ENCODE measurements at places on chromosomes 1 and 21.

DNA sequence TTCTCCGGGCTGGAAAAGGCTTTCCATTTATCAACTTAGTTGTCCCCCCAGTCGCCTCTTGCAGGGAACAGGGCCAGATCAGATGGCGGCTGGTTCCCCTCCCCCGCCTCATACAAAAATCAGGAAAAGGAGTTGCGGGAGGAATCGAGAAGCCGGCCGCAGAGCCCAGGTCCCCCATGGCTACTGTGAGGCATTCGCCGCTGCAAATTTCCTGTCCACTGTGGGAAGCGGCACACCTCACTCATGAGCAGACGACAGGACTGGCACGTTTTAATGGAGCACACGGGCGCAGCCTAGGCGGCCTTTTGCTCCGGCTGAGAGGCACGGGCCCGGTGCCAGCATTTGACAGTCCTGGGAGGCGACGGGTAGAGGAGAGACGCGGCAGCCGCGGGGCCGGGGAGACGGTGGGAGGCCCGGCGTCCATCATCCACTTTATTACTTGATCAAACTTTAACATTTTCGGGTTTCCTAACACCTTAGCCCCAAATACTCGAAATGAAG is 1.1 kb downstream of the GNG4 start:
- DNase-seq, result no peak

DNA sequence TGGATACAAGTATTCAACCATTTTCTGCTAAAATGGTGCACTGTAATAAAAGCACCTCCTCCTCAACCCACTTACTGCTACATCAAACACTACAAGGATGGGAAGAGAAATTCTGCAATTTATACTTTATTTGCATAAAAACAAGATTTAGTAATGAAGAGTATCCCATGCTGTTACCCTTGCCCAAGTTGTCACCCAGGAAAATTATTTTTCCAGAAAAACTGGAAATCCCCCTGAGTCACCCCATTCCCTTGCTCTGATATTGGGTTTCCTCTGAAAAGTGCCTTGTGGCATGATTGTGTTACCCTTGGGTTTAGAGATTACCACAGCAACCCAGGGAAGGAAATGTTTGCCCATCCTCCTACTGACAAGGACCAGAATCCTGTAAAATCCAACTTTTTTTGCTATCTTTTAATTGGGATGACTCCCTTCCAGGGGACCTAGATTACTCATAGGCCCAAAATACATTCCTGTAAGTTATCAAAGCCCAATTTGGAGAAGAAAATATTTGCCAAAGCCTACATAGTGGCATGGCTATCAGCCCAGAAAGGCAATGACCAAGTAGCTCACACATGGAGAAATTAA is 16.5 kb upstream of the ZC3H11B start:
- no peak for DNase-seq

GRCh38 chr21:38949070-38949380 is 143.3 kb downstream of the ETS2 start:
- DNase-seq, result no peak

GRCh38 chr1:167206166-167206835 is 14.4 kb upstream of the POU2F1 start:
- DNase-seq, result no peak

DNA sequence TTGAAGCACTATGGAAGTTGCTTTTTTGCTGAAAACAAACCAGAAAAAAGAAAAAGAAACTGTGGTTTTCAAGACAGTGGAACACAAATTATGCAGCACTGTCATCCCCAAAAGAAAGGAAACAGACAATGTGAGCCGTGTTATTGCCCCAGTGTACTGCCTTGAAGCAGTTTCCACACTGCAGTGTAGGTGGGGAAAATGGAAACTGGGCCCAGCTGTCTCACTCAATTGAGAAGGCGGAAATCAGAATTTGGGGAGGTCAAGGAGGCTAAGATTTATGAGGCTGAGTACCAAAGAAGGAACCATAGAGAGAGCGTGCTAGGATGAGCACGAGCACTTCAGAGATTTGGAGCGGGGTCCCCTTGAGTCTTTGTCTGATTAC is 55.5 kb downstream of the MPZL1 start:
- no peak for DNase-seq

DNA sequence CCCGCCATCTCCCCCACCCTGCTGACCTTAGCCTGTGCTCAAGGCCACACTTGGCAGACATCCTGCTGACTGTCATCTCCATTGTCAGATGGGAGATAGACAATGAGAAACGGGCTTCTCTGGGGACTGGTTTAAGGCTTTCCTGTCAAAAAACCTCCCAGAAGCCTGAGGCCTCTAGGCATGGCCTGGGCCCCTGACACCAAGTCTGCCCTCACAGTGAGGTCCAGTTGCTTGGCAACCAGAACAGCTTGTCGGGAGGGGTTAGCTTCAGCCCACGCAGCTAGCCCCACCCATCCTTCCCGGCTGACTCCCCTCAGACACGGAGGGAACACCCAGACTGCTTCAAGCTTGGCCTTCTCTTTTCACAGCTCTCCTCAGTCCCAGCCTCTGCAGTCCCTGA is 11.0 kb downstream of the PLEKHA6 start:
- no peak for DNase-seq

DNA sequence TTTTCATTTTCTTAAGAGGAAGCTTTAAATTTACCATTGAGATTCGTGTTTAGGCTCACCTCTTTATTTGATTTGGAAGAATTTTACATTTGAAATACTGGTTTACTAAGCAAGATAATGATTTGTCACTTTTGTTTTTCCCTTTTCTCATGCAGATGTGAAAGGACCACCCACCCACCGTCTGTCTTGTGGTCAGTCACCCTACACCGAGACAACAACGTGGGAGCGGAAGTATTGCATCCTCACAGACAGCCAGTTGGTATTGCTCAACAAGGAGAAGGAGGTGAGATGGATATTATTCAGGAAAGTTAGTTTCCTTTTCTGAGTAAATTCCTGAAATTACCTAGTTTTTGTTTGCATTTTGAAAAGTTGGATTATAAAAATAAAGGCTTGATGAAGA is 189.5 kb downstream of the RASAL2 start:
- DNase-seq, result no peak

DNA sequence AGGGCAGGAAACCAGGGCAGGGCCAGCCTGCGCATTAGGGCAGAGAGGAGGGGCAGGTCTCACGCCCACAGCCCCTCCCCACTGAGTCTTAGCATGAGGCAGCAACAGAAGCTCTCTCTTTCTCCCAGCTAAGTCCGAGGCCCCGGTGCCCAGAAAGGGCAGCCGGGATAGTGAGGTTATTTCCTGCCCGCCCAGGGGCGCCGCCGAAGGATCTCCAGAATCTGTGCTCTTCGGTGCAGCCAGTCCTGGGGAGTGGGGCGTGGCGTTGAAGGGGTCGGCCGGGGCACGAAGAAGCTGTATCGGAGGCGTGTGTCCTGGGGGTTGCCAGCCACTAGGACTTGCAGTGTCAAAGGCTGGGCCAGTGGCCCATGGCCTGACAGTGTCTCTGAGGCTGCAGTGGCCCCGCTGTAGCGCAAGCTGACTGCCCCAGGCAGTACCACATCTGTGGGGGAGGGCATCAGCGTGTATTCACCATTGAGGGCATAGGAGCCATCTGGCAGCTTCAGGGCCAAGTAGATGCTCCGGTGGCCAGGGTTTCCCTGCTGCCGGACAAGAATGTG is 7.8 kb downstream of the ADAMTS4 start:
- DNase-seq, result no peak

- DNase-seq, result no peak
These were observed 9.5 kb upstream of the BTG2 start for GRCh38 chr1:203295796-203296195.

DNA sequence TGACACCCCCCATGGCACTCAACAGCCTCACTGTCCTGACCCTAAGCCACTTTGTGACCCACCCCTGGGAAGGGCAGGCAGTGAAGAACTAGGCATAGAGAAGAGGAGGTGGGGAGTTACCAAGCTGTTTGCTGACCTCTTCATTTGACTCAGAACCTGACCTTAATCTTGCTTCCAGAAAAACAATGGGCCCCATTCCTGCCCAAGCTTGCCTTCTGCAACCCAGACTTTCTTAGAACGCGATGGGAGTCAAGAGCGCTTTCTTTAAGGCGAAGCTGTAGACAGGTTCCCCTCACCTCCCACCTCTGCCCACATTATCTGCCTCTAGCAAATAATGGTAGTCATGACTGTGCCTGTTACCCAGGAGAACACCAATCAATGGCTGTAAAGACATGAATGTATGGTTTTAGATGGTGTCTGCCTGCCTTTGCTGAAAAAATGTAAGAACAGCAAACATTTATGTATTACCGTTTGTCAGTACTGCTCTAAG is 8.2 kb upstream of the CBR3 start:
- no peak for DNase-seq

GRCh38 chr1:199762572-199762971 is 264.9 kb upstream of the NR5A2 start:
- no peak for DNase-seq

DNA sequence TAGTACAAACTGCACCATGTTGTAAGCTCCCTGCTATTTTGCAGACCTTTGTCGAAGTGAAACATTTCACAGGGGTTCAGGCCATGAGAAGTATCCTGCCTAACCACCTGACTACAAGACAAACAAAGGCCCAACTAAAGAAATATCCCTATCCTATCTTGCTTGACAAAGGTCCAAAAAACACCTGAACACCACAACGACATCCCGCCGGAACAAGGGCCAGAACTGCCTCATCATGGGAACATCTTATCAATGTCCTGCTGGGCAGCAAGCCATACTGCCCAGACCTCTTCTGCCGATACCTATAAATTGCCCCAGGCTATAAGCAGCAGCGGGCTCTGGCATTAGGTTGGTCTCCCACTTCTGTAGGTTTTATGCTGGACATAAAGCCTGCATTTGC is 12.3 kb downstream of the MYSM1 start:
- DNase-seq, result no peak

GRCh38 chr1:179095377-179095776 is 13.5 kb downstream of the TOR3A start:
- no peak for DNase-seq

DNA sequence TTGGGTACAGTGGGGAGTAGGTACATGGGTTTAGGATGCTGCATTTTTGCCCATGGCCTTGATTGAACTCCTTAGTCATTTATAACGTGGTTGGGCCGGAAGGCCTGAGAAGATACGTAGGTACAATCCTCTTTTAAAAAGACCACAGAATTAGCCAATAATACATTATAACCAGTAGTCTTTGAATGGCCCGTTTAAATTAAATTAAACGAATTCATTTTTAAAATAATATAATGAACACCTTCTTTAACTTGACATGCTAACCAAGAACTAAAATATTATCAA is 20.1 kb upstream of the ADAR start:
- DNase-seq, result no peak

GRCh38 chr1:15189692-15190370 is 36.3 kb downstream of the TMEM51 start:
- no peak for DNase-seq

- DNase-seq, result no peak
These were observed 7.2 kb downstream of the NADK start for GRCh38 chr1:1771096-1771495.

- DNase-seq, result no peak
These were observed 17.0 kb downstream of the TFF3 start for GRCh38 chr21:42298237-42298636.

DNA sequence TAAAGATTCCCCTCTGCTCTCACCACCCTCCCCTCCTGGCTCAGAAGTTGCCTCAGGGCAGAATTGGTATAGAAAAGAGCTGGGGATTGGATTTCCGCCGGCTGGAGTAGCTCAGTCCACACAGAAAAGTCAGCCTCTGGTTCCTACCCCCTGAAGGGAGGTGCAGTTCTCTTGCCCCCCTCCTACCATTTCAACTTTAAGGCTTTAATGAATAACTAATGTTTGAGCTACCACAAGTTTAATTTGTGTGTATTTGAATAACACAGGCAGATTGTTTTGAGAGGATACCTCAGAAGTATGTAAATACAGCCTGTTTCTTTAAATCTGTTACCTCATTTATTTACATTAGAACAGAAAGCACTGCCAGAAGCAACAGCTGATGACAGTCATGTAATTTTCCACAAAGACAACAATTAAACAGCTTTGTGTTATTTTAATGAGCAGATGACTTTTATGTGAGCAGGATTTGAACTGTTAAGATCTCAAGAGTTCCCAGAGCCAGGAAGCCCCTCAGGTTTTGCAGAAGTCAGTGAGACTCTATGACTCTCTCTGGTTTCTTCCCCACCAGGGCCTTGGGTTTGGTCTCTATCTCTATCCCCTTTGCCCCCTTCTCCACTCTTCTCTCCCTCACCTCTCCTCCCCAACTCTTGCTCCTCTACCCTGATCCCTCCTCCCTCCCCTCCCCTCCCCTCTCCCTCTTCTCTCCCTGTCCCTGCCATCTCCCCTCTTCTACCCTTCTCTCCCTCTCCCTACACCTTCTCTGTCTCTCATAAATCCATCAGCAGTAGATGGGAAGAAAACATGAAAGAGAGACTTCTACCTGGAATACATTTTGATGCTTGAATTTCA is 26.3 kb downstream of the DUSP10 start:
- DNase-seq, result no peak

DNA sequence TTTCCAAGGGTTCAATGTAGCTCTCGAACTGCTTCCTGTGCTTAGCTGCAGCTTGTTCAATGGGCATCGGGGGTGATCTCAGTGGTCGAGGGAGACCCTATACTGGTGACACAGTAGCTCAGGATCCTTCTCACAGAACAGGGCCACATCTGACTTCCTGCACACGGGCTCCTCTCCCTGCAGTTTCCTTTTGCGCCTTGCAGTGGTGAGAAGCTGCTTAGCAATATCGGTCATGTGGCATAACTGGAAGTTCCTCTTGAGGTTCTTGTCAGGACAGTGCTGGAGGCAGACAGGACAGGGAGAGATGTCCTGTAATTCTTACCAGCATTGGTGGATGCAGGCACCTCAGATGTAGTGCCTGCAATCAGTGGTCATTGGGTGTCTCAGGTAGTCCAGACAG is 140.5 kb upstream of the MAP1LC3C start:
- DNase-seq, result no peak

DNA sequence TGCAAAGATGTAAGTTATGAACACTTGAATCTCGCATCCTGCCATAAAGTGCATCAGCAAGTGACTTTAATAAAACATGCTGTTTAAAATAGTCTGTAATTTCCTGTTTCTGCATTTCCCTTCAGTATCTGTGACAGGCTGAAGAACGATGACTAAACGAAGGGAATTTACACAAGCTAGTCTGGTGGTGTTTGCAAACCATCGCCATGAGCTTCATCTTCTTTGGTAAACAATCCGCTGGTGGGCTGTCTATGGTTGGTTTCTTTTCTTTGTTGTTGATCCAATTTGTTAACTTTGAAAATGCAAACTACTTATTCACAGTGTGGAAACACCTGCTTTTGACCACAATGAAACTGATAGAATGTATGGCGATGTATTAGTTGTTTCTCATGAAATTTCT is 13.9 kb downstream of the SERTAD4 start:
- no peak for DNase-seq

DNA sequence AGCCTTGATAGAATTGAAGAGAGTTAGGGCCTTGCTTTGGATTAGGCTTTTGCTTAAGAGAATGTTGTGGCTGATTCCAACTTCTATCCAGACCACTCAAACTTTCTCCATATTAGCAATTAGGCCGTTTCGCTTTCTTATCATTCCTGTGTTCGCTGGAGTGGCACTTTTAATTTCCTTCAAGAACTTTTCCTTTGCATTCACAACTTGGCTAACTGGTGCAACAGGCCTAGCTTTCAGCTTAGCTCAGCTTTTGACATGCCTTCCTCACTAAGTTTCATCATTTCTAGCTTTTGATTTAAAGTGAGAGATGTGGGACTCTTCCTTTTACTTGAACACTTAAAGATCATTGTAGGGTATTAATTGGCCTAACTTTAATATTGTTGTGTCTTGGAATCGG is 183.6 kb upstream of the L1TD1 start:
- no peak for DNase-seq

- no peak for DNase-seq
These were observed 201.0 kb upstream of the PTBP2 start for GRCh38 chr1:96520579-96520947.

GRCh38 chr1:109530457-109531087 is 9.1 kb upstream of the GPR61 start:
- DNase-seq, result no peak

GRCh38 chr1:90580176-90580575 is 136.9 kb downstream of the BARHL2 start:
- no peak for DNase-seq

Data from hematopoietic multipotent progenitor cell treated with erythropoietin and hydrocortisone succinate and interleukin-3 and kit ligand, for 17 days (in vitro differentiated cells).